Kidney epithelial cell (primary cell): ENCODE measurements at places on chromosomes 3 and 15. TPM values are rescaled to one million over a fixed set of nuclear protein-coding genes. Genes with fewer than 3 reads are reported as not detected.
A peak's percentile ranks its signal among the peaks of the same experiment; 100 is the strongest.

GRCh38 chr15:33517944-33518343 is 207.2 kb downstream of the RYR3 start:
- DNase-seq, result no peak

DNA sequence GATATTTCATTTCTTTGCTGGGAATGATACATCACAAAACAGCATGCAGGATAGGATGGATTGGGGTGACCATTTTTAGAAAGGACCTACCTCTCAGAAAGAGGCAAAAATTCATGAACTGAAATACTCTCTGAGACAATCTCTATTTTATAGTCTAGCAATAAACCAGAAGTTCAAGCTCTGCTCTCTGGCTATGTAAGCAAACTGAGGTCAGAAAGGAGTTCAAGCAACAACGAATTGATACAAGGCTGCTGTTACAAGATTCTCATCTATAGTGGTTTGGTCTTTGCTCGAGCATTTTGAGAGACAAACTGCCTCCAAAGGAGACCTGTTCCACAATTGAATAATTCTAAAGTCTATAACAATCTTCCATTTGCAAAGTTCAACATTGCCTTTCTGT is 84.7 kb upstream of the GOLGA8J start:
- DNase-seq, result no peak

- no peak for DNase-seq
Observed at GRCh38 chr15:63495780-63496488, 8.5 kb upstream of the USP3 start.

The SLC27A2 gene
- total RNA-seq, result 7.8 and 7.9 TPM in 2 replicates

The CDHR4 gene
- total RNA-seq, result not detected in 2 replicates

DNA sequence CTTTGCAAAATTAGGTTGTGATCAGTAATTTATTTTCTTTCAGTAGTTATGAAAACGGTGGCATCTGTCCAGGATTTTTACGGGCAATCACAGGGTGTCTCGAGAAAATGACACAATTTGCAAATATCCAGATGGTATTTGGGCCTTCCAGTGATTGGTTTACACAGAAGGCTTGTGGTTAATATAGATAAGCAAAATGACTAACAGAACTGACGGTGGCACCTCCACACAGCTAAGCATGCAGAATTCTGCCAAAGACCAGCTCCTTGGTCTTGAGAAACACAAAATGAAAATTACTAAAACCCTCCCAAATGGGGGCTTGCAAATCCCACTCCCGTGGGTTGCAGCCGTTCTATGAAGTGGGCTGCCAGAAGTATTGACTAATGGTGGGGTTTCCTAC is 5.5 kb downstream of the ARHGEF3 start:
- DNase-seq, result no peak

The WNT5A gene
- total RNA-seq, result 10.7 and 16.4 TPM in 2 replicates

DNA sequence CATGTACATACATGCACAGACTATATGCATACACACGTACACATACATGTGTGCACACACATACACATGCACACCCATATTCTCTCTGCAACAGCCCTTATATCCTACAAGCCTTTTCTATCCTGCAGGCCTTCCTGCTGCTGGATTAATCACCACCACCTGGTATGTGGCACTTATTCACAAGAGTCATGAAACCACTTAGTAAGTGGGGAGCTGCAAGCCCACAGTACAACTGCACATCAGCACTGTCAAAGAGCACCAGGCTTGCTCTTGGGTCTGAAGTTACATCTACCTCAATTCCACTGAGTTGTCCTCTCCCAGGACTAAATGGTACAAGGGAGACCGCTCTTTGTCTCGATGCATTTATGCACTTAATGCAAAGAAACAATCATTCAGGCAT is 233.2 kb downstream of the KLF13 start:
- no peak for DNase-seq

The SERPINI2 gene
- not detected in 2 replicates for total RNA-seq

DNA sequence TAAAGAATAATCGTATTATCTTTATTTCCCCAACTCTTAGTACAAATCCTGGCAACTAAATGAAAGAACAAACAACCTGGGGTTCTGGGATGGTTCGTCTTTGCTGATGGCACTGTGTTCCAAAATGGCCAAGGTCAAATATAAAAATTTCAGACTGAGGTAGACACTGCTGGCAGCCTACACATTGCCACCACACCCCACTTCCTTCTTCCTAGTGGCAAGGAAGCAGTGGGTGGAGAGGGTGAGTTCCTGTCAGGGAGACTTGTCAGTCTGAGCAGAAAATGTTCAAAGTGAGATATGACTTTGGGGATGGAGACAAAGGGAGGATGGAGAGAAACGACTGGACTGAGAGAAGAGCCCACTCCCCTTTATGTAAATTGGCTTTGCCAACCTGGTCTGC is 69.6 kb downstream of the LMCD1 start:
- DNase-seq, result no peak

- DNase-seq, result no peak
Observed at GRCh38 chr15:25793354-25794050, 69.6 kb downstream of the ATP10A start.

- DNase-seq, result no peak
Observed at GRCh38 chr3:117407317-117407716, 697.7 kb downstream of the TUSC7 start.

DNA sequence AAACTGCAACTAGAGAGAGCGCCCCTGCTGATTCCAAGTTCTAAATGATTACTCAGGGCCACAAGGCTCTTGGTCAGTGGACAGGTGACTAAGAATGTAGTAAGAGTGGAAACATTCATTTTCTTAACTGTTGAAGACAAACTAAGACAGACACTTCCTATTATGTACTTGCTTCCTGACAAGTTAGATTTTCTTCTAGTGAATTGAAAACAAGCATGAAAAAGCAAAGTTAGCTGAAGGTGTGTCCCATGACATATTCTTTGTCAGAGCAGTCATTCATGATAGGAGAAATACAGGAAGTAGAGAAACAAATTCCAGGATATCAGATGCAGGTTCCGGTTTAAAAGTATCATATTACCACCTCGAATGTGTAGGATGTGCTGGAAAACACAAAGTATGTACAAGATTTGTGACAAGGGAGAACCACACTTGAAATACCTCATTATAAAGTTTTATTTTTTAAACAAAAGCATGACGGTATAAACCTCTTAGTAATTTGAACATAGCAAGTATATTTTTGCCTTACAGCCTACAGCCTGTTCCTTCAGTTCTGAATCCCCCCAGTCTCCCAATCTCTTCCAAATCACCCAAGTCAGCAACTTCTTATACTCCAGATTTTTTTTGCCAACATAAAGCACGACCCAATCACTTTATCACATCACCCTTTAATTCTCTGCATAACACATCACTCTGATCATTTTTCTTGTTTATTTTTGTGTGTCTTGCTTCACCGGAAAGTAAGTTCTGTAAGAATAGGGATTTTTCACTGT is 6.2 kb downstream of the TSPAN3 start:
- DNase-seq, result peak; percentile 74

The ITGA11 gene
- 6.2 and 7.0 TPM in 2 replicates for total RNA-seq

GRCh38 chr3:156017352-156018030 is 102.9 kb upstream of the KCNAB1 start:
- DNase-seq, result no peak

- DNase-seq, result no peak
Observed at GRCh38 chr15:31831596-31831995, 198.7 kb upstream of the CHRNA7 start.

The PHLDB2 gene
- 57.2 and 57.6 TPM in 2 replicates for total RNA-seq

- DNase-seq, result peak; percentile 26
Observed at GRCh38 chr3:102299125-102299877, 135.5 kb upstream of the ZPLD1 start.

The TMEM158 gene
- 1.1 and 5.8 TPM in 2 replicates for total RNA-seq

- DNase-seq, result peak; percentile 38
Observed at GRCh38 chr3:179653096-179653797, 407 bp downstream of the USP13 start.
